ENCODE measurements at places on chromosomes 7 and 10.

DNA sequence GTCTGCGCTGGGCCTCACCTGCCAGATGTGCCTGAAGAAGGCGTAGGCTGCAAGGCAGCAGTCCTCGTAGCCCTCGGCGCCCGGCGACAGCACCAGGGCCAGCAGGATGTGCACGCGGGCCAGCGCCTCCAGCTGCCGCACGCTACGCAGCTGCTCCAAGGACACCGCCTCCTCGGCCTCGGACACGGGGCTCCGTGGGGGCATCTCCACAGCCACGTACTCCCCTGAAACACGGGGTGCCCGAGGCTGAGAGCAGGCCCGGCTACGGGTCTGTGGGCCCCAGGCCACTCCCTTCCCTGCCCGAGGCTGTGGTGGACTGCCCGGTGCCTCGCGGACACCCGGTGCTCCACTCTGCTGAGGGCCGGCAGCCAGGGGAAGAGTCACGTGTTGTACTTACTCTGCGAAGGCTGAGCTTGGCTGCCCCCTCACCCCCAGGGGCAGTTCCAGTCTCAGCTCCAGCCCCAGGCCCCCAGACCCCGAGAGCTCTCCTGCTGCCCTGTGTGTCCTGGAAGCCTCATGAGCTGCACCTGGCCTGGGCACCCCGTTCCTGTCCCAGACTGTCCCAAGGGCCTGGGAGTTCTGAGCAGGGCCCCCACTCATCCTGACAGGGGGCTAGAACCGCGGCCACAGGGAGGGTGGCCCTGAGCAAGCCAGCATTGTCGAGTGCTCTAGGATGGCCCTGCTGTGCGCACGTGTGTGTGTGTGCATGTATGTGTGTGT, 62.8 kb downstream of the CFAP46 start:
- DNase-seq, result no peak

GRCh38 chr10:26064106-26064505, 130.1 kb downstream of the MYO3A start:
- DNase-seq, result no peak

- DNase-seq, result no peak
Measured at GRCh38 chr10:30554440-30554825, 75.1 kb downstream of the LYZL2 start.

- no peak for DNase-seq
Measured at GRCh38 chr10:36547965-36548364, 577.4 kb upstream of the ANKRD30A start.

GRCh38 chr10:68362590-68362989, 29.9 kb upstream of the PBLD start:
- no peak for DNase-seq

GRCh38 chr7:100441641-100442535, 5.6 kb upstream of the PPP1R35 start:
- no peak for DNase-seq

GRCh38 chr7:85019176-85019575, 167.7 kb downstream of the SEMA3D start:
- DNase-seq, result no peak

DNA sequence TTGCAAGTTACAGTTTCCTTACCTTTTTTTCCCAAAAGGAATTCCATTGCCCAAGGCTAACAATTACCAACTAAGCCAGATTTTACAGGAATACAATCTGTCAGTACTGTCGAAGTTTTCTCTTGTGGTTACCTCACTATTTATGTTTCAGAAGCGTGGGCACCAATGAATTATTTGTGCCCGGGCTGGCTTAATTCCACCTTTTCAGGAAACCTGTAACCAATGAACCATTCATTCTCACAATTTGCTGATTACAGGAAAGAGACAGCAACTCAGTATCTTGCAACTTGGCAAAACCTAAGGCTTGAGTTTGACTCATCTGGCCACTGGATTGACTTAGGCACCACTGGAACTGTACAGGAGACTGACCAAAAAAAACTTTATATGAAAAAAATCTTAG, 485.6 kb downstream of the INHBA start:
- DNase-seq, result no peak

DNA sequence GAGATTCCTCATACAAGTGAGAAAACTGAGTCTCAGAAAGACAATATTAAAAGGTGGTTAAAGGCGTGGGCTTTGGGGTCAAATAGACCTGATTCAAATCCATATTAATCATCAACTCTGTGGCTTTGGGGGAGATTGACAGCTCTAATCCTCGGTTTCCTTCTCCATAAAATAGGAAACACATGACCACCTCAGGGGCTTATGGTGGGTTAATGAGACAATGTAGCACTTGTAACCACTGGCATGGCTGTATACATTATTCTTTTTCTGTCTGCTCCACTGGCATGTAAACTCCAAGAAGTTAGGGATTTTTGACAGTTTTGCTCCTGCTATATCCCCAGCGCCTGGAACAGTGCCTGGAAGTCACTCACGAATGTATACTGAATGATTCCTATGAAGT, 120.8 kb upstream of the GAD2 start:
- DNase-seq, result no peak

GRCh38 chr10:70007116-70007820, 45.4 kb upstream of the MACROH2A2 start:
- peak; percentile 27 for DNase-seq

- peak; percentile 80 for DNase-seq
Measured at GRCh38 chr7:25259487-25260243, 31.4 kb upstream of the NPVF start.

- no peak for DNase-seq
Measured at GRCh38 chr10:52752261-52752660, 20.3 kb downstream of the MBL2 start.

DNA sequence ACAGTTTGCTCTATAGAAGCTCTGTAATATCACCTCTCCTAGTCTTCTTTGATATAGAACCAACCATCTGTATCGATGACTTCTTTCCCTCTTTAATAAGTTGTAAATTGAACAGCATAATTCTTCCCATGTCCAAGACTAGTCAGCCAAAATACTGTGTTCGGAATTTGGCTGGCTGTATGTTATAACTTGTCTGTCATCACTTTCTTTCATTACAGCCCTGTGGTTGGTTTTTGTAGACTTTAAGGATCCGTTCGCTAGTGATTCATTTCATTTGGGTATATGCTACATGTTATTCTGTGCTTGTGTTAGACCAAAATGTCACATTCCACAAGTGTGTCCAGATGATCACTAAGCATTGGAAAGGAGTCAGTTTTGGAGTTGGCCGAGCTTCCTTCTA, 155.4 kb upstream of the ITGB1 start:
- DNase-seq, result no peak

GRCh38 chr7:137169282-137169698, 174.2 kb downstream of the PTN start:
- DNase-seq, result peak; percentile 98

DNA sequence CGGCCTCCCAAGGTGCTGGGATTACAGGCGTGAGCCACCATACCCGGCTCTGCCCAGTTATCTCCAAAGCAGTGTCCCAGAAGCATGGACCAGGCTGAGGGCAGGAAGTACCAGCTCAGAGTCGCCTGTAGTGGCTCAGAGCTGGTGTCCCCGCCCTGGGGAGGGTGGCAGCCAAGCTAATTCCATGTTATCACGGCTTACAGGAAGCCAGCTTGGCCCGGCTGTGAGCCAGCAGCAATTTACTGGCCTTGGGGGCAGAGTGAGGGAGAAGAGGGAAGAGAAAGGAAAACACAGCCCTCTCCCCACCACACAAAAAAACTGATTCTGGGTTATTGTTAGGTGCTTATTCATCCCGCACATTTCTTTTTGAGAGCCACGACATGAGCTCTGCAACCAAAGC, 88.1 kb downstream of the HIP1 start:
- DNase-seq, result peak; percentile 90

DNA sequence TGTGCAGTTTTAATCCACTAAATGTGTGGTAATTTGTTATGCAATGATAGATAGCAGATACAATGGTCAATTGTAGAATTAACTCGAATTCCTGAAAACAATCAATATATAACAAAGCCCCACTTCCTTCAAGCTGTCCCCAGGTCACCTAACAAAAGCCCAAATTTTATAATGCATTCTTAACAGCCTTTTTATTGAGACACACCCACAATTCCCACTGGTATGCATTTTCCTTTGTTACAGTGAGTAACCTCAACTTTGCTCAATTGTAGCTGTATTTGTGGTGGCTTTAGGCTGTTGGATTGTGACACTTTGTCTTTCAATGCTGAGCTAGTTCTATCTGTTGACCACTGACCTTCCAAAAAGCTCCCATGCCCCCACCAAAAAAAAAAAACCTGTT, 279.8 kb upstream of the CACNA2D1 start:
- peak; percentile 52 for DNase-seq

DNA sequence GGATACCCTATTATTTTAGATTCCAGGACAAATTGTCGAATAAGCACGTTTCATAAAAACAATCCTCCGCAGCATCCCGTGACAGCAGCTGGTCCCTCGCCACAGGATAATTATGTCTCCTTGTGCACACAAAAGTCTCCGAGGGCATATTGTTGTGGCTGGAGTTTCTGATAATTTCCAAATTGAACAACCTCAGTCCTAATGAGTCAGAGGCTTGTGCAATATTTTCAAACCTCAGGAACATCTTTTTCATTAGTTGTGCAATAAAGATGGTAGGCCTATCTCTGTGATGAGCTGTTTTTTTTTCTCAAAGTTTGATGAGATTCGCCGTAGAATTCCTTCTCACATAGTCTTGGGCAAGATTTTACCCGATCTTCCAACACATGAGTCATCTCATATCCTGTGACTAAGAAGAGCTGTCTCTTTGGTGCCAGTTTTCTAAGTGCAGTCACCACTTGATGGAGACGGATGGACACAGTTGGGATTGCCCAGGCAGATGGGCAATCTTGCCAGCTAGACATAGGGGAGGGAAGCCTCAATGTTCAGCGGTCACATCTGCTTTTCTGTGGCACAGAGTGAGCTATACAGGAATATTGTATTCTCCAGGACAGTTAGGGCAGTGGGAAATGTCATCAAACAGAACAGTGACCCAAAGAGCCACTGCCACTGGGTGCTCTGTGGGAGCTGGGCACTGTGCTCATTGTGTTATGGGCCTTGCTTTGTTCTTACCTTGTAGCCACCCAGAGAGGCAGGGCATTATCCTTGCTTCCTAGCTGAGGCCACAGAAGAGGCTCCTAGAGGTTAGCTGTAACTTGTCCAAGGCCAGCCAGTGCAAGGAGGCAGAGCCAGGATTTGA, 7.8 kb downstream of the HTRA1 start:
- DNase-seq, result peak; percentile 53

- peak; percentile 28 for DNase-seq
Measured at GRCh38 chr7:19118636-19119371, 1.4 kb upstream of the TWIST1 start.

- peak; percentile 9 for DNase-seq
Measured at GRCh38 chr10:3500408-3500856, 284.6 kb downstream of the KLF6 start.

- no peak for DNase-seq
Measured at GRCh38 chr10:128859738-128860386, 607.2 kb upstream of the MGMT start.

GRCh38 chr10:14971867-14972448, 12.8 kb downstream of the MEIG1 start:
- DNase-seq, result peak; percentile 35

DNA sequence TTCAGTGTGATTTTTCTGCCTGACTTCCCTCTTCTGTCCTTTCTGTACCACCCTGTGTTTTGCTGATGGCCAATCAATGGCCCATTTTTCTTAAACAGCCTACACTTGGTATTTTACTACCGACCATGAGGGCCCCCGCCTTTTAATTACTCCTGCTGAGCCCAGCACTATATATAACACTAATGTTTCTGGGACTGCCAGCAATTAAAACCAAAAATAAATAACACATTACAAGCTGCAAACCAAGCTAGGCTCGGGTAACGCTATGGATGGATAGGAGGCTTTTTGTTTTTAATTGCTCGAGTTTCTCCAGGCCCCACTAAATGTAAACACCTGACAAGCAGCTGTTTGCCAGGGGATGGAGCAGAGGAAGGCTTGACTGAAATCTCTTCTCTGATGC, 915.4 kb upstream of the AUTS2 start:
- peak; percentile 98 for DNase-seq

DNA sequence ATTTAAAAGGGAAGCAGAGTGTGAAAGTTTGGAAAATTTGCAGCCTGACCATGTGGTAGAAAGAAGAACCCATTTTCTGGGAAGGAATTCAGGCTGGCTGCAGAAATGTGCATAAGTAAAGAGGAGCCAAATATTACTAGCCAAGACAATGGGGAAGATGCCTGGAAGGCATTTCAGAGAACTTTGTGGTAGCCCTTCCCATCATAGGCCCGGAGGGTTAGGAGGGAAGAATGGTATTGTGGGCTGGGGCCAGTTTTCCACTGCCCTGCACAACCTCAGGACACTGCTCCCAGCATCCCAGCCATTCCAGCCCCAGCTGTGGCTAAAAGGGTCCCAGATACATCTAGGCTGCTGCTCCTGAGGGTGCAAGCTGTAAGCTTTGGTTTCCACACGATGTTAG, 278.5 kb upstream of the BMPER start:
- DNase-seq, result no peak

- DNase-seq, result no peak
Measured at GRCh38 chr10:28922127-28922526, 244.8 kb downstream of the BAMBI start.

- no peak for DNase-seq
Measured at GRCh38 chr7:44531421-44532380, 9.4 kb downstream of the NPC1L1 start.

DNA sequence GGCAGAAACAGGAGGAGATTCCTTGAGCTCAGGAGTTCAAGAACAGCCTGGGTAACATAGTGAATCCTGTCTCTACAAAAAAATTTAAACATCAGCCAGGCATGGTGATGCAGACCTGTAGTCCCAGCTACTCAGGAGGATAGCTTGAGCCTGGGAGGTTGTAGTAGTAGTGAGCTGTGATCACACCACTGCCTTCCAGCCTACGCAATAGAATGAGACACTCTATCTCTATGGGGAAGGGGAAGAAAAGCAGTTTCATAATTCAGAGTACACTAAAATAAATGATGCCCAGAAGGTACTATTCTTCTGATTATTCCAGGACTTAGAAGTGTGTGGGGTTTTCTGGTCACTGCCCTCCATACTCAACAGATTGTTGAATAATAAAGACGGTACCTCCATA, 177.3 kb downstream of the KMT2E start:
- no peak for DNase-seq

GRCh38 chr7:93663561-93664299, 89.2 kb upstream of the CALCR start:
- no peak for DNase-seq

DNA sequence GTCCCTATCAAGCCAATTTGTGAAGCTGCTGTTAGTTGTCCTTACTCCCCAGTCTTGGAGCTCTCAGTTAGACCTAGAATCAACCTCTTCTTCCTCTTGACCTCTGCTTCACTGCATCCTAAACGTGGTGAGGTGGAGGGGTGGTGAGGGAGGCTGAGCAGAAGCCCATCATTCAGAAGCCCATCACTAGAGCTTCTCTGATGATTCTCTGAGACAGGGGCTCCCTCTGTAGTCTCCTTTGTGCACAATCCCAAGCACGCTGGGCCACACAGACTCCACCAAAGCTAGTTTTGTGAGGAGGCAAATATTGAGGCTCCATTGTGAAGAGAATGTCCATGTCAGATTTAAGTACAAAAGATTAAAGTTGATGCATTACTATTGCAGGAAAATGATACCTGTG, 163.8 kb upstream of the PRSS1 start:
- DNase-seq, result no peak

DNA sequence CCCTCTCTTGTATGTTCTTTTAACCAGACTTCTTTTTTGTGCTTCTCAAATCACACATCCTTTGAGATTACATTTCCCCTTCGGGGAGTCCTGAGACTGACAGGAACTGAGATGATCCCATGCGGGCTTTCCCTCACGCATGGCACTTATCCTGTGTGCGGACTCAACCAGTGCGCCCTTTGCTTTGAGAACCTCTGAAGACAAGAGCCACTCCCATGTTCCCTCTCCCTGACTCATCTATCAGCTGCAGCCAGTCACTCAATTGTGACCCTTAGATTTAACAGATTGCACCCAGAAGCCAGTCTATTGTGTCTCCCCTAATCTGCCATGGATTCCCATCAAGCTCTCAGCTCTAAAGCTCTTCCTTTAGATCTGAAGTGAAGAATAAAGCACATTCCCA, 353.9 kb upstream of the MEOX2 start:
- no peak for DNase-seq

Data from NCI-H69 (cell line).